Right renal cortex interstitium (tissue), 3 donors: ENCODE measurements at places on chromosomes 16 and 17. TPM values are rescaled to one million over a fixed set of nuclear protein-coding genes. Genes with fewer than 3 reads are reported as not detected.

GRCh38 chr17:50364715-50365114, 8.3 kb downstream of the MRPL27 start:
- no peak for DNase-seq

The MYL11 gene
- polyA plus RNA-seq: 1.0 TPM

DNA sequence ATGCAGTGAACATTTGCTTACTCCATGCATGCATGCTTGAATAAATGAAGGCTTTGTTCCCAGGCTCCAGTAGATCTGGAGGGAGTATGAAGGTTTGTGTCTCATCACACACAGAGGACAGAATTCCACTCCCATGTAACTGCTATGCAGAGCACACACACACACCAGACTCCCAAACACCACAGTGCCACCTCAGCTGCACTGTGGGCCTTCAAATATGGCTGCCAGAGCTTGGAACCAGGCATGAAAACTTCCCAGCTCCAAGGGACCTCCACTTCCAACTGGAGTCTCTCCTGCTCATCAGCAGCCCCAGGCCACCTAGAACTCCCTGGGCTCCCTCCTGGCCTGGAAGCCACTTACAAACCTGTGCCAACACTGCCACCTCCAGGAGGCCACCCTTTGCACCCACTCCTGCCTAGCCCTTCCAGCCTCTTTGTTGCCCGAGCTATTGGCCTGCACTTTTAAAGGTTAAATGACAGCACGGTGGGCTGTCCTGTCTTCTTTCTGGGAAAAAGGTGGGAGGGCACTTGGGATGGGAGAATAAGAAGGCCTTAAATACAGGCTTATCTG, 151.2 kb downstream of the ZNF423 start:
- DNase-seq: no peak

DNA sequence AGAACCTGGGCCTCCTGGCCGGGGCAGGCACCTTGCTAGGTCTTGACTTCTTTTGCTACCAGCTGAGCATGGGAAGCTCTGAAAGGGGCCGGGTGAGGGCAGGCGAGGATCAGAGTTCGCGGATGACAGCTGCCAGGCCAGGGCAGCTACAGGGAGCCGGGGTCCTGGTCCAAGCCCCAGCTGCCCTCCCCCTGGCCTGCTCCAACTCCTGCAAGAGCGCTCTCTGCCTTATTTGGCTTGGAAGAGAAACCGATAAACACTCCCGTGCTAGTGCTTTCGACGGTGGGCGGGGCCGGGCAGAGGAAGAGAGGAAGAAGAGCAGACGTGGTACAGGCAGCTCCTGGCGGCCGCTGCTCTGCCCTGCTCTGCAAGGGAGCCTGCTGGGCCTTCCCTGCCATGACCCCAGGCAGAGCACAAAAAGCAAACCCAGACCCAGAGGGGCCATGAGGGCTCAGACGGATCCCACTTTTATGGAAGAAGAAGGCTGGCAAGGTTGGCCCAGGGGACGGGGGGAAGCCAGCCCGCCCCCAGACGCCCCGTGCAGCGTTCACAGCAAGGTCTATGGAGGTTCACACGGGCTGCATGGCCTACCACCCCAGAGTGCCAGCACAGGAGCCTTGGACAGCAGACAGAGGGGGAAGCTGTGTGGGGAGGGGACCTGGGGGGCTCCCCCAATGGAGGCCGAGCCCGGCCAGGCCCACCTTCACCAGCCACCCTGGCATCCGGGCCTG, 25.6 kb downstream of the PIEZO1 start:
- DNase-seq: no peak

DNA sequence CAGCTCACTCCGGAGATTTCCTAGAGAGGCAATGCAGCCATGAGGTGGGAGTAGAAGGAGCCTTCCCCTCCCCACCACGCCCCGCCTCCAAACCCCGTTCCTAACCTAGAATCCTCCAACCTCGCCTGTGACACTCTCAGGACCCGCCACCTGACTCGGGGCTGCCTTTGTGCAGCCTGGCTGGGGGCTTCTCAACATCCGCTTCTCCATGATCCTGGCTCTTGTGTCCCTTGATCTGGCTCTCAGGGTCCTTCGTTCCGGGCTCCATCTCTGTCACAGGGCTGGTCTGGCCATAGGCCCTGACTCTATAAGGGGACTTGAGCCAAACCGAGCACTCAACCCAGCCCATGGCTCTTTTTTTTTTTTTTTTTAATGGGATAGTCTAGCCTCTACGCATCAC, 24.3 kb downstream of the CDRT15 start:
- no peak for DNase-seq

DNA sequence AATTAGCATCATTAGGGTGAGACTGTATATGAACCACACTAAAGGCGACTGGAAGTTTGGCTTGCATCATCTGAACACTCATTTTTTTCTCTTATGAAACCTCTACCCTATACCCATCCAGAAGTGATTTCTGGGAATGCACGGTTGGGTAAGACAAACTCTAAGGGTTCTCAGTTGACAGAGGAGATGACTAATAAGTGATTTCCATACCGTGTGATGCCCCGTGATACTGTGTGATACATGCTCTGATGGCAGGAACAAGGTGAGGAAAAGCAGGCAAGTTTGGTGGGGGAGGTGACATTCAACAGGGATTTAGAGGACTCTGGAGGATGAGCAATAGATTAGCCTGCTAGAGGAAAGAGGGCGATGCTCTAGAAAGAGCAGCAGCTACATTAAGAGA, 156.4 kb upstream of the CCL2 start:
- DNase-seq: no peak

DNA sequence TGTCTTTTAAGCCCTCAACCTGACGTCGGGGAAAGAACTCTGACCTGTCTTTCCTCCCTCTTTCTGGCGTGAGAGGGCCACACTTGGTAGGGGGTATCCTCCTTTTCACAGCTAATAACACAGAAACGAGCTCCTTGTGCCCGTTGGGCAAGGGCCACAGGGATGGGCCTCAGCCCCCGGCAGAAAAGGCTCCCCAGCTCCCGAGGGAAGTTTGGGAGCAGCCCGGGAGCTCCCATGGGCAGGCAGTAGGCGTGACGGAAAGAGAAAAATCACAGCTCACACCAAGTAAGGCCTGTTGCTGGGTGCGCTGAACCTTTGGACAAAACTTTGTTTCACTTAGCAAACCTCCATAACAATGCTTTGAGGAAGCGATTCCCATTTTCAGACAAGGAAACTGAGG, 82.8 kb upstream of the MED9 start:
- no peak for DNase-seq

The IL17C gene
- polyA plus RNA-seq: not detected

DNA sequence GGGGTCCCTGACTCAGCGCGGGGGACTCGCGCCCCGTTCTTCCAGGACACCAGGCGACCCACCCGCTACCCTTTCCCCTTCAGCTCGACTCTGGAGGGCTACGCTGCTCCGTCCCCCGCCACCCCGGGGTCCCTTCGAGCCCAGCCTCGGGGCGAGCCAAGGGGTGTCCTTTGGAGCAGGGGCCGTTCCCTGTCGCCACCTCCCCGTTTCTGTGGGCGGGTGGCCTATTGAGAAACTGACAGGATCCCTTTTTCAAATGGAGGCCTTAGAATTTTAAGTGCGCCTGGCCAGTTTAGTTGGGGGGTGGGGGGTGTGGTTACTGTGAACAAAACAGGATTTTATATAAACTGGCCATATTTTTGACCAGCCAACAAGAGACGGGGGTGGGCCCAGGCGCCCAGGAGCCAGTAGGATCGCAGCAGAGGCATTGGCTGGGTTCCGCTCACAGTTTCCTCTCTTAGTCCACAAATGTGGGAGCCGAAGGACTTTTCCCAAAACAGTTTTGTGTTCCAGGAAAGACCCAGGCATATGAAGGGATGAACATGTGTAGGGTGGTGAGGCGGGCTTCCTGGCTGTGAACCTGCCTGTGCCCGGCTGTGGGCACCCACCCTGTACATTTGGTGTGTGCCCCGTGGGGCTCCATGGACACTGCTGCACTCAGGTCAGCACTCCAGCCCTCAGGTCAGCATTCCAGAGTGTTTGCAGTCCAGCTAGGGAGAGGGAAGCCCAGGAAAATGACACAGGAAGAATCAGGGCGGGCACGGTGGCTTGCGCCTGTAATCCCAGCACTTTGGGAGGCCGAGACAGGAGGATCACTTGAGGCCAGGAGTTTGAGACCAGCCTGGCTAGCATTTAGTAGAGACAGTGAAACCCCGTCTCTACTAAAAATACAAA, 722 bp upstream of the TIMP2 start:
- no peak for DNase-seq

DNA sequence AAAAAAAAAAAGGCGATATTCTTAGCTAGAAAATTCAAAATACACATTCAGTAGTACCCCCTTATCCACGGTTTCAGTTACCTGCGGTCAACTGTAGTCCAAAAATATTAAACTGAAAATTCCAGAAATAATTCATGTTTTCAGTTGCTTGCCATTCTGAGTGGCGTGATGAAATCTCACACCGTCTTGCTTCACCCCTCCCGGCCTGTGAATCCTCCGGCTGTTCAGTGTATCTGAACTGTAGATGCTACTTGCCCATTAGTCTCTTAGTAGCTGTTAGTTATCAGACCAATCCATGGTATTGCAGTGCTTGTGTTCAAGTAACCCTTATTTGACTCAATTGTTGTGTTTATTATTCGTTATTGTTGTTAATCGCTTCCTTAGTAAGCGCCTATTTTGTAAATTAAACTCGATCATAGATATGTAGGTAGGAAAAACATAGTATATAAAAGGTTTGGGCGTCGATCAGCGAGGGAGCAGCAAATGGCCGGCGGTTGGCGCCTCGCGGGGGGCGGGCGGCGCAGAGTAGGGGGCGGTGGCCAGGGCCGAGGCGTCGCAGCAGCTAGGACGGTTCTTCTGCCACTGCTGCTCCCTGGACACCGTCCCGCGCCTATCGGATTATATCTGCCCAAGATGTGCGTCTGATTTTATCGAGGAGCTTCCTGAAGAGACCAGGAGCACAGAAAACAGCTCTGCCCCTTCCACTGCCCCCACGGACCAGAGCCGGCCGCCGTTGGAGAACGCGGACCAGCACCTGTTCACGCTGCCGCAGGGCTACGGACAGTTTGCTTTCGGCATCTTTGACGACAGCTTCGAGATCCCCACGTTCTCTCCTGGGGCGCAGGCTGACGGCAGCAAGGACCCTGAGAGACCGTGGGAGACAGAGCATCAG, 39.8 kb upstream of the AKAP1 start:
- DNase-seq: no peak

The TBC1D3E gene
- polyA plus RNA-seq: not detected

- DNase-seq: no peak
These were observed 1332.3 kb downstream of the CDH11 start for GRCh38 chr16:63789603-63790002.

- DNase-seq: no peak
These were observed 1.5 kb downstream of the HEATR6 start for GRCh38 chr17:60077226-60077625.

DNA sequence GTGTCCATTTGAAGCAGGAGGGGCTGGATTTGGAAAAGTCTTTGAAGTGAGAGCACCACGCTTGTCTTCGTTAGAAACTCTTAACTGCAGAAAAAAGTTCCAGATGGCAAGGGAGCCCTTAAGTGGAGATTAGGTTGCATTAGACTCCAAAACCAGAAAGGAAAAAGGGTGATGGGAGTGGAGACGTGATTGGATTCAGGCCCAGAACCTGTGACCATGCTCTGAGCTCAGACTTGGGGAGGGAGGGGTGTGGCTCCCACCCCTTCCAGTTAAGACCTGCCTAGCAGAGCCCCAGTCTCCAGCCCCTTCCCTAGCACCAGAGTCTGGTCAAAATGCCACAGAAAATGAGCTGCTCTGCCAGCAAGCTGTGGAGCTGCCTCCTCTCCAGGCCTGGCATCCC, 6.4 kb upstream of the LGALS9 start:
- DNase-seq: no peak

The ABR gene
- 52.0 TPM for polyA plus RNA-seq

DNA sequence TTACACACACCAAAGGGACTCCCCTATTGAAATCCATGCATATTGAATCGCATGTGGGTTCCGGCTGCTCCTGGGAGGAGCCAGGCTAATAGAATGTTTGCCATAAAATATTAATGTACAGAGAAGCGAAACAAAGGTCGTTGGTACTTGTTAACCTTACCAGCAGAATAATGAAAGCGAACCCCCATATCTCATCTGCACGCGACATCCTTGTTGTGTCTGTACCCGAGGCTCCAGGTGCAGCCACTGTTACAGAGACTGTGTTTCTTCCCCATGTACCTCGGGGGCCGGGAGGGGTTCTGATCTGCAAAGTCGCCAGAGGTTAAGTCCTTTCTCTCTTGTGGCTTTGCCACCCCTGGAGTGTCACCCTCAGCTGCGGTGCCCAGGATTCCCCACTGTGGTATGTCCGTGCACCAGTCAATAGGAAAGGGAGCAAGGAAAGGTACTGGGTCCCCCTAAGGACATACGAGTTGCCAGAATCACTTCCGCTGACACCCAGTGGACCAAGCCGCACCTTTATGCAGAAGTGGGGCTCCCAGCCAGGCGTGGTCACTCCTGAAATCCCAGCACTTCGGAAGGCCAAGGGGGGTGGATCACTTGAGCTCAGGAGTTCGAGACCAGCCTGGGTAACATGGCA, 2.2 kb downstream of the GAA start:
- no peak for DNase-seq

- DNase-seq: no peak
These were observed 825 bp upstream of the RHBDL3 start for GRCh38 chr17:32264823-32265191.

The HAP1 gene
- 1.1 TPM for polyA plus RNA-seq

DNA sequence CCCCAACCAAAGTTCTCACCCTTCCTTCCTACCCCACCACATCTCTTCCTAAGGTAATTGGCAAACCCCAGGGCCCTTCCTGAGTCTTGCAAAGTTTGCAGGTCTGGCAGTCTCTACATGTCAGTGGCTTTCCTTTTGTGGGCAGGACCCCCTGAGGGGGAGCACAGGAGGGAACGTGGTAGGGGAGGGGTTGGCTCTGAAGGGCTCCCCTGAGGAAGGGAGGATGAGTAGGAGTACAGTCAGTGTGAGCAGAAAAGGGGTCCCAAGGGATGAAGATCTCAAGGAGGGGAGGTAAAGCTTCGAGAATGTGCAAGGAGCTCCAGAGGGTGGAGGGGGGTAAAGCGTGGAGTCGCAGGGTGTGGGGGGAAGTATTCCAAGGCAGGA, 206.9 kb downstream of the RAB11FIP4 start:
- DNase-seq: no peak

GRCh38 chr16:19850131-19850817, 34.4 kb downstream of the GPRC5B start:
- no peak for DNase-seq

DNA sequence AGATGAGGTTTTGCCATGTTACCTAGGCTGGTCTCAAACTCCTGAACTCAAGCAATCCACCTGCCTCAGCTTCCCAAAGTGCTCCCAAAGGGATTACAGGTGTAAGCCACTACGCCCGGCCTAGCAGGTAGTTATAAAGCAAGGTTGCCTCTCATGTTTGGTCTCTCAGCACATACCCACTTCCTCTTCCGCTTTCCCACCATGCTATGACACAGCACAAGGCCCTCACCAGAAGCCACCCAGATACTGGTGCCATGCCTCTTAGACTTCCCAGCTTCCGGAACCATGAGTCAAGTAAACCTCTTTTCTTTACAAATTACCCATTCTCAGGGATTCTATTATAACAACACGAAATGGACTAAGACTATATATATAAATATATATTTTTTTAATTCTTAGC, 143.6 kb downstream of the COPRS start:
- no peak for DNase-seq

The MYH1 gene
- polyA plus RNA-seq: 0.03 TPM

The EVPLL gene
- 0.64 TPM for polyA plus RNA-seq
